ENCODE measurements at places on chromosomes 1 and 21.

DNA sequence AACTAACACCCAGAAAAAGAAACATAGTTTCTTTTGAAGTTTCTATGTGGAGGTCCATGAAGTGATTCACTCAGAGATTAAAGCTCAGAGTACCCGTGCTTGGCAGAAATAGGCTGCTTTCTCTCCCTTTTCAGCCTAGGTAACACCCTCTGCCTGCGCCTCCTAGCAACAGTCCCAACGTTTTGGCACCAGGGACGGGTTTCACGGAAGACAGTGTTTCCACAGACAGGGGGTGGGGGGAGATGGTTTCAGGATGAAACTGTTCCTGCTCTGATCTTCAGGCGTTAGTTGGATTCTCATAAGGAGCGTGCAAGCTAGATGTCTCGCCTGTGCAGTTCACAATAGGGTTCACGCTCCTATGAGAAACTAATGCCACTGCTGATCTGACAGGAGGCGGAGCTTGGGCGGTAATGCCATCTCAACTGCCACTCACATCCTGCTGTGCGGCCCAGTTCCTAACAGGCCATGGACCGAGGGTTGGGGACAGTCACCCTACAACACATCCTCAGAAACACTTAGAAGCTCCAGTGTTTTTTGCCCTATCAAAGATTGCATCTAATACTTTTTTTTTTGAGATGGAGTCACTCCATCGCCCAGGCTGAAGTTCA lies 53.2 kb downstream of the CHML start:
- no peak for DNase-seq

GRCh38 chr1:210706246-210706645 lies 377.5 kb downstream of the HHAT start:
- DNase-seq, result no peak

GRCh38 chr1:10263450-10264082 lies 53.2 kb downstream of the KIF1B start:
- no peak for DNase-seq

- no peak for DNase-seq
Observed at GRCh38 chr1:168567007-168567406, 9.4 kb upstream of the XCL1 start.

DNA sequence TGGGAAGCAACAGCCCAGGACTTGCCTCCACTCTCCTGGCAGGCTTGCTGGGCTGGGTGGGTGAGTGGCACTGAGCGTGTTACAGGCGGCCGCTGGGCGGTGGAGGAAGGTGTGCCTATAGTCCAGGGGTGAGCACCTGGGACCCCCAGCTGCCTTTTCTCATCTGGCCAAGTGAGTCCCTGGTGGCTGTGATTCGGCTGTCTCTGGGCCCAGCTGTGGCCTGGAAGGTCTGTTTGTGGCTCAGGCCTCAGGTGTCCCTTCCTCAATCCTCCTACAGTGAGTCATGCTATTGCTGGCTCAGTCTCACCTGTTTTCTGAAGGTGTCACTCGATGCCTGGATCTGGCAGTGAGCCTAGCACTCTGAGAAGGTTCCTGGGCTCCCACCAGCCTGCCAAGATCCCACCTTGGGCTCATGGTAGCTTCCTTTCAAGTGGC lies 564.2 kb downstream of the PTPRU start:
- DNase-seq, result no peak

All from GM12892 (cell line).